ENCODE measurements at places on chromosomes 12 and 14.

DNA sequence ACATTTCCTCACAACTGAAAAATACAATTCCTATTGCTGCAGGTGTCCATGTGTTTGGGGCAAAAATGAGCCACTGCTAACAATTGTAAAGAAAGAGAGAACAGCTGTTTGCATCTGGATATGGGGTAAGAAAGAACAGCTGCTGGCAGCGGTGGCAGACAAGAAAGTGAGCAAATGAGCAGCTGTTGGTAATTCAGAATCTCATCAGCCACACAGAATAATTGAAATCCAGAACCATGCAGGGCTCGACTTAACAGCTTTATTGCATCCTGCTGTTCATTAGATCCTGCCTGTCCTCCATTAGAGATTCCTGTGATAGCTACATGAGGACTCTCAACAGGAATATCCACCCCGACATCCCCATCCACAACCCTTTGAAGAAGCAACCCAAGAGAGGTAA is 62.5 kb upstream of the TSPAN8 start:
- no peak for DNase-seq

- DNase-seq = no peak
These were observed 32.4 kb downstream of the PLEKHG7 start for GRCh38 chr12:92735131-92735721.

GRCh38 chr12:30965613-30965985 is 39.1 kb downstream of the TSPAN11 start:
- DNase-seq = peak; percentile 34

DNA sequence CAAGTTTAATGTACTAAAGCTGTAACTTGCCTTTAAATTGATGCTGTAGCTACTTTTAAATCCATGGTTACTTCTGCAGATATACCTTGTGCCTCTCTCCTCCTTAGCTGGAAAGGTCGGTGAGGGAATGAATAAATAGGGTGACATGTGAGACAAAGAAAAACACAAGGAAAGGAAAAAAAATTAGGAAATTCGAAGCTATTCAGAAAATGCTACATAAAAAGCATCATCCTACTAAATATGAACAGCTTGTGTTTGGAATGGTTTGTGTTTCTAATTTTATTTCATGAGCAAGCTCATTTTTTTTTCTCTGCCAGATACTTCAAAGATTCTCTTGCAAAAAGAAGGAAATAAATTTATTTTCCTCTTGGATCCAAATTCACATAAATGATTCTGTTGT is 186.3 kb upstream of the NUDT4 start:
- DNase-seq = no peak

DNA sequence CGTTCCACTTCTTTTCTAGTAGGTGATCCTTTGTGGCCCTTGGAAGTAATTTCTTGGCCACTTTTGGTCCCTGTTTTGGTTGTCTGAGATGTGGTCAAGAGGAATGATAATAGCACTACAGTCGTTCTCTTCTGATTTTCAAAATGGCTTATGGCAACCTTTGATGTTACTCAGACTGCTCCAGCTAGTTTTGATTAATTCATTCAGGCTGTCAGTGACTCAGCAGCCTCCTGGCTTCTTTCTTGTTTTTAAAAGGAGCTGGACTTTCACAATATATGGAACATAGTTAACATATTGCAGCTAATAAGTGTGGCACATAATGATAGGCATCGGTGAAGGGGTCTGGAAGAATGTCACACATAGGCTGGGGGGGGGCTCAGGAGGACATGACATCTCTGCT is 47.3 kb downstream of the WDR20 start:
- peak; percentile 89 for DNase-seq

GRCh38 chr12:14278294-14278953 is 87.1 kb upstream of the ATF7IP start:
- no peak for DNase-seq

DNA sequence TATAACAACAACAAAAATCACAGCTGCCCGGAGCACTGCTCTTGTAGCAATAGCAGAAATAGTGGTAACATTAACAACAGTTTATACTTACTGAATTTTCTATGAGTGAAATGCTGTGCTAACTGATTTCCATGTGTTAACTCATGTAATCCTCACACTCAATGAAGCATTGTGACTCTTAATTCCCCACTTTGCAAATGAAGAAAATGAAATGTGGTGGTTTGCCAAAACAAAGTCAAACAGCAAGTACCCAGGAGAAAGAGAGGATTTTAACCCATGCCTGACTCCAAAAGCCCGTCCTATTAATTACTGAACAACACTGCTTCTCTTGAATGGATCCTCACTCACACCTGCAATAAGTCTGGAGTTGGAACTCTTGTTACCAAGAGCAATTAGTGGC is 123.5 kb downstream of the MED13L start:
- DNase-seq = no peak

DNA sequence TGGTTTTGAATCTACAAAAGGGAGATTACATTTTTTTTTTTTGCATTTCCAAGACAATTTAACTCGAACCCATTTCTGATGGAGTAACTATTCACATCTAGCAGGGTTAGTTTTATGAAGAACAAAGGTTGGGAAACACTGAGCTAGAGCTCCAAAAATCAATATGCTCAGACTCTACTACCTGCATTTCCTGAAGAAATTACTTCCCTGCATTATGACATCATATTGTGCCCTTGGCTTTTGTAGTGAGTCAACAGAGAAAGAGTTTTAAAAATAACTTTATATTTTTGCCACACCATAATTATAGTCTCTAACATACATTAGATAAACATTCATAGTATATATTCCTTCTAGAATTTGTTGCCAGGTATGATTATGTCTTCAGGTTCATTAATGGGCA is 14.8 kb downstream of the GRIP1 start:
- DNase-seq = no peak

- DNase-seq = no peak
These were observed 159.9 kb upstream of the PARP11 start for GRCh38 chr12:4032924-4033615.

DNA sequence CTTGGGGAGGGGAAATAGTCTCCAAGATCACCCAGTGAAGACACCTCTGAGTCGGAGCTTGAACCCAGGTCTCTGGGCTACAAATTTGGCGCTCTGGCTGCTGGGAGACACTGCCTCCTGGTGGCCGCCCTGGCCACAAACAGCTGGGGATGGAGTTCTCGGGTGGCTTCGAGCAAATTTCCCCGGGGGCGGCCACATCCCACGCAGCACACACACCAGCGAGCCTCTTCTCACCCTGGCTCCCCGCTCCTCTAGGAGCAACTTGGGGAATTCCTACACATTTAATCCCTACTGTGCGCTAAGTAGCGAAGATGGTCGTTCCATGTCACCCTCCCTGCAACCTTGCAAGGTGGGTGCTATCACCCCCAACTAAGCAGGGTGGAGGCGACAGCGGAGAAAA is 66.2 kb upstream of the BEGAIN start:
- DNase-seq = no peak

DNA sequence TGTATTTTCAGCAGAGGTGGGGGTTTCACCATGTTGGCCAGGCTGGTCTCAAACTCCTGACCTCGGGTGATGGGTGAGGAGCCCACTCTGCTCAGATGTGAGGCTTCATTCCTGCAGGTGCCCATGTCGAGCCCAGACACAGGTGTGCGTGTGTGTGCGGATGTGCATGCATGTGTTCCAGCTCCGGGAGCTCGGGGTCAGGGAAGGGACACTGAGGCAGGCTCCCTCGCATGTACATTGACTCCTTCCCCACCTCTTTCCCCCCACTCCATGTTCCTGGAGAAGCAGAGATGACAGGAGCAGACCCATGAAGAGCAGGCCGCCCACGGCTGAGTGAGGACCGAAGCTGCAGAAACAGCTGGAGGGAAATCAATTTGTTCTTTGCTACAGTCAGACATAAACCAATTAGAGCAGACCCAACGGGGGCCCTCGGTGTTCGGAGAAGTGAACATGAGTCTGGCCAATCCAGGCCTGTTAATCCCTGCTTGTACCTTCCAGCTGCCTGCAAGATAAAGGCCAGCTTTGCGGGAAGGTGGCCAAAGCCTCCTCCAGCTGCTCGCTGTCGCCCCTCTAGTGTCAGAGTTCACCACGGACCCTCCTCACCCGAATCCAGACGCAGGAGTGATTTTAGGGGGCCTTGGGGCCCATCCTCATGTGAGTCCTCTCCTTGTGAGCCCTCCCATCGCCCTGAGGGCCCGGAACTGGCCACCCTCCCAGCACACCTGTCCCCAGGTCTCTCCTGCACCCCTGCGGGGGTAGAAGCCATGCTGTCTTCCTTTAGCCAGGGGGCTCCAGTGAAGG is 321.0 kb upstream of the RTL1 start:
- DNase-seq = no peak

GRCh38 chr14:90606434-90606833 is 209.6 kb downstream of the CALM1 start:
- no peak for DNase-seq

DNA sequence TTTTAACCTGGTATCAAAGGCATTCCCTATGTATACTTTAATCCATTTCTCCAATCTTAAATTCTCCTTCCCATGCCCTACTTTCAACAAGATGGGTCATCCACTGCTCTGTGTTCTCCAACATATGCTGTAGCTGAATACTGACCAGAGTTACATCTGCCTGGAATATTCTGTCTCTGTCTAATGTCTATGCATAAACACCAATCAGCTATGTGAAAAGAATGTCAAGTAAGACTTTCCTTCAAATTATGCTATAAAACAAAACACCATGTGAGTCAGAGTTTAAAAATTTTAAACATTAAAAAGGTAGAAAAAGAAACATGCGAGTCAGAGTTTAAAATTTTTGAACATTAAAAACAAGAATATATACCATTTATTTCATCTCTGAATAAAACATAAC is 19.3 kb downstream of the NT5DC3 start:
- DNase-seq = no peak

GRCh38 chr14:99522025-99522401 is 40.8 kb downstream of the CCNK start:
- no peak for DNase-seq

DNA sequence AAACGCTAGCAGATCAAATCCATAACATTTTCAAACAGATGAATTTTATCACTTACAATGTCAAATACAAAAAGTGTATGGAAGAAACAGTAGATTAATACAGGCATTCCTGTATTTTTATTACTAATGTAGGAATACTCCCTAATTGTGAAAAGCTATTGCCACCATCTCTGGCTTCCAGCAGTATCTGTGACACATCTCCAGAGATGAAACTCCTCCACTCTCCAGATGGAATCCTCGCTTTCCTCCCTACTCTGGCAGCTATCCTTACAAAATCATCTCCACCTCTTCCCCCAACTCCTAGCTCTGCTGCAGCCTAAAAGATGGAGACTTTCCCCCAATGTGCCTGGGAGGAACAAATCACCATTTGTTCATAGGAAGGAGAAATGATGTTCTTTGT is 211.4 kb downstream of the SSPN start:
- no peak for DNase-seq

GRCh38 chr14:104563742-104564615 is 15.6 kb upstream of the C14orf180 start:
- peak; percentile 70 for DNase-seq

- DNase-seq = no peak
These were observed 9.2 kb upstream of the PAPLN start for GRCh38 chr14:73227812-73228781.

DNA sequence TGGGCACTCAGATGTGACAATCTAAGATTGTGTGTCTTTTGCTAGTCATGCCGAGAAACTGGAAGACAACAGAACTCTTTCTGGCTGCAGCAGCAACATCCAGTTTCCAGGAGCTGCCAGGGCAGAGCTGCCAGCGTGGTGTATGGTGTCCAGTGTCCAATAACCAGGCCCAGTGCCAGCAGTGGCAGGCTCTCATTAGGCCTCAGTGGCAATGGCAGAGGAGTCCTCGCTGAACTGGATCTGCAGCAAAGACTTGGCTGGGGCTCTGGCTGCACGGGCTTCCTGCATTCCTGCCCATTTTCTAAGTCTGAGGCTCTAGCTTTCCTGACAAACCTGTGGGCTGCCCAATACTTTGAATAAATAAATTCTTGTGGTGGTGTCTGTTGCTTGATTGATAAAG is 26.2 kb upstream of the PPM1A start:
- DNase-seq = no peak

DNA sequence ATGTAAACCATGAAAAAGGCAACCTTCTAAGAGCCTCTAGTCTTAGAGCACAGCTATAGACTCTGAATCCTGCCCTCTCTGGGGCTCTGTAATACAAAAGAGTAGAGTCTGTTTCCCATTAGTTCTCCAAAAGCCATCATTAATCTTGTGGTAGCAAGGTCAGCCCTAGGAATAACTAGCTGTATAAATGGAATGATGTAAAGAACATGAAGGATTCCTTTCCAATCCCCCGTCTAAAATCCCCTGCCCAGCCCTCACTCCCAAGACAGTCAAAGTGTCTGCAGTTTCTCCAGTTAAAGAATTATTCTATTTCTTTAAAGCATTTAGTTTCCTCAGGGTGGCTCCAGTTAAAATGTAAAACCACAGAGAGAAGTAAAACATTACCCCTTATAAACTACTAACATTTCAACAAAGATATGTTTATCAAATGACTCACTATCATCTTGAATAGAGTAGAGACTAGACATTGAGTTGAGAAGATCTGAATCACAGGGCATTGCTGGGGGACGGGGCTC is 104.2 kb downstream of the ST8SIA1 start:
- no peak for DNase-seq

DNA sequence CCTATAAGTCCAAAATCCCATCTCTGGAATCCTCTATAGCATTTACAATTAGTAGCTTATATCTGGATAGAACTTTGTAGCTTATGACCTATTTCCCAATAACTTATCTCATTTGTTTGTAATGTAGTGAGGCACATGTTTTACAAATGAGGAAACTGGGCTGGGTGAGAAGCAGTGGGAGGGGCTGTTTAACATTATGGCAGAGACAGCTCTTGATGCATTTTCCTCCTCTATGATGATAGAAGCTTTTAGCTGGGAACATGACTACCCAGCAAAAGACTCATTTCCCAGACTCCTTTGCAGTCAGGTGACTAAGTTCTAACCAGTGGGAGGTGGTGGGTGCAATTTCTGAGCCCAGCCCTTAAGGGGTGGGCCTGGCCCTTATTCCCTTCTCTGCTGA is 179.7 kb downstream of the TTC8 start:
- DNase-seq = no peak

DNA sequence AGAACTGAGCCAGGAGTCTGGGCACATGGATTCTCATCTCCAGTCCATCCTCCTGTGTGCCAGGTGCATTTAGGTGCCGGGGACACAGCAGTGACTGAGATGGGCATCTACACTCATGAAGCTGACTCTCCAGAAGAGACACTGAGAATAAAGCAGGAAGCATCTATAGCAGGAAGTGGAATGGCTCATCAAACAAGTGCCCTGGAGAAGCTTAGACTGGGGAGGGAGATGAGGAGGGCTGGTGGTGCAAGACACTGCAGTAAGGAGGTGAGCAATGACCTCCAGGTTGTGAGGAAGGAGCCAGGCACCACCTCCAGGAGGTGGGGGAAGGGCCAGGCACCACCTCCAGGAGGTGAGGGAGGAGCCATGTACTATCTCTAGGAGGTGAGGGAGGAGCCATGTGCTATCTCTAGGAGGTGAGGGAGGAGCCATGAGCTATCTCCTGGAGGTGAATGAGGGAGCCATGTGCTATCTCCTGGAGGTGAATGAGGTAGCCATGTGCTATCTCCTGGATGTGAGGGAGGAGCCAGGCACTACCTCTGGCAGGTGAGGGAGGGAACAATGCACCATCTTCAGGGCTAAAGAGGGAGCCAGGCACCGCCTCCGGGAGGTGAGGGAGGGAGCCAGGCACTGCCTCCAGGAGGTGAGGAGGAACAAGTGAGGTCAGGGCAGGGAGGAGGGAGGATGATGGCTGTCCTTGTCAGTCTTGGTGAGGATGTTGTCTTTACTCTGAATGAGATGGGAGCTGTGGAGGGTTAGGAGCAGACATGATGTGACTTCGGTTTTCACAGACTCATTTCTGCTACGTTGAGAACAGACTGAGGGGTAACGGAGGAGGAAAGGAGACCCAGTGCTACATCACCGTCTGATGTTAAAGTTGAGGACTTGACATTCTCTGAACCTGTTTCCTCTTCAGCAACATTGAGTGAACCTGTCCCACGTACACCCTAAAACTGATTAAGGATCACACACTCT is 961.9 kb upstream of the TMEM132C start:
- no peak for DNase-seq
